ENCODE measurements at places on chromosomes 1 and 21.
A peak's percentile ranks its signal among the peaks of the same experiment; 100 is the strongest.

- peak; percentile 4 for DNase-seq
These were observed 19.6 kb upstream of the FAM89A start for GRCh38 chr1:231059566-231060193.

GRCh38 chr21:38490411-38491020, 7.8 kb downstream of the ERG start:
- no peak for DNase-seq

DNA sequence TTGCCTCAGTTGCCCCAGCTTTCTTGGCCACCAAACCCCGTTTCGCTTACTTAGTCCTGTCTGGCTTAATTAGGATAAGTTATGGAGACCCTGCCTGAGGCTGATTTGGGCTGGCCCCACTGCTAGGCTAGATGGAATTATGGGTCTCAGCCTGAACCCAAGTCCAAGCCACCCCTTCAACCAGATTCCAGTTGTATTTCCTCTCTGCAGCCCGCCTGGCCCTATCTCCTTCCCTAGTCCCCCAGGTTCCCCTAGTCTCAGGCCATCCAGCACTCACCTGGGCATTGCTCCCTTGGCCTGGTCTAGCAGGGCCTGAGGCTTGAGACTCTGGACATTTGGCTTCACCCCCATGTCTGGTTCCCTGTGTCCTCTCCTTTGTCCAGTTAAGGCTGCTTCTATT, 111.7 kb upstream of the IPO9 start:
- no peak for DNase-seq

DNA sequence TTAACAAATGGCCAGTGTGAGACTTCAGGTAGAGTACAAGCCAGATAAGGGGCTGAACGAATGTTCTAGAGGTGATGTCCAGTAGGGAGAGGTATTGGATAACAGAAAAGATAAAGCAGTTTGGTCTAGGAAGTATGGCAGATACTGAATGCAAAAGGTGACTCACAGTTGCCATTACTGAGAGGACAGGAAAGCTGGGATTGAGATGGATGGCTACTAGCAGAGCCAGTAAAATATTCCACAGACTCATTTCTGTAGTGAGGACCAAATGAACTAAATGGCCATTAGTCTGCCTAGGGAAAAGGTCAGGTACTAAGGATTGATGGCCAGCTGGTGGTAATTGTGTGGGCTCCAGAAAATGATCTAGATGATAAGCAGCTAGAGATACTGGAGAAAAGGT, 11.5 kb downstream of the MACO1 start:
- DNase-seq, result no peak

DNA sequence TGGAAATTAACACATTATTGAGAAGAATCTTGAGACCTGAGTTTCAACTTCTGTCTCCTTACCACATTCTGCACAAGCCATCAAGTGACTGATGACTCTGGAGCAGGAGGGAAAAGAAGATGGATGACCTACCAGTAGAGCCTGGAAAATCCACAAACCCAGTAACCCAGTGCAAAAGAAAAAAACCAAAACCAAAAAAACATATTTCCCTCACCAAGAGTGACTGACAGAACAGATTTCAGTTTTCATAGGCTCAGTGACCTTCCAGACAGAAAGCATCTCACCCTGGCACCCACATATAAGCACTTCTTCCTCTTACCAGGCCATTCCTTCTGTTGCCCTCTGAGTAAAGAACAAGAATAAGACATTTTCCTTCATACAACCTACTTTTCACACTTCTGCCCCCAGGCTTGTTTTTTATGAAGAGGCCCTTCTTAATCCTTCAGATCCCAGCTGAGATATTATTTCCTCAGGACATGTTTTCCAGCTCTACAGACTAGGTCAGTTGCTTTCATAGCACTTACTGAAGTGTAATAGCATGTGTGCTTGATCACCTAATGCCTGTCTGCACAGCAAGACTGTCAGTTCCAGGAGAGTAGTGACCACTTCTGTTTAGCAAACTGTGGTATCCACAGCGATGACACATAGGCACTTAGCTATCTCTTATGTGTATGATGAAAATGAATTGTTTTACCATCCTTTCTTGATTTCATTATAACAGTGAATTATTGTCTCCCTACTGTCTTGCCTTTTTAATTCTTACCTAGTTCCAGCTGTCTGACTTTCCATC, 4.0 kb downstream of the TSACC start:
- DNase-seq, result no peak

DNA sequence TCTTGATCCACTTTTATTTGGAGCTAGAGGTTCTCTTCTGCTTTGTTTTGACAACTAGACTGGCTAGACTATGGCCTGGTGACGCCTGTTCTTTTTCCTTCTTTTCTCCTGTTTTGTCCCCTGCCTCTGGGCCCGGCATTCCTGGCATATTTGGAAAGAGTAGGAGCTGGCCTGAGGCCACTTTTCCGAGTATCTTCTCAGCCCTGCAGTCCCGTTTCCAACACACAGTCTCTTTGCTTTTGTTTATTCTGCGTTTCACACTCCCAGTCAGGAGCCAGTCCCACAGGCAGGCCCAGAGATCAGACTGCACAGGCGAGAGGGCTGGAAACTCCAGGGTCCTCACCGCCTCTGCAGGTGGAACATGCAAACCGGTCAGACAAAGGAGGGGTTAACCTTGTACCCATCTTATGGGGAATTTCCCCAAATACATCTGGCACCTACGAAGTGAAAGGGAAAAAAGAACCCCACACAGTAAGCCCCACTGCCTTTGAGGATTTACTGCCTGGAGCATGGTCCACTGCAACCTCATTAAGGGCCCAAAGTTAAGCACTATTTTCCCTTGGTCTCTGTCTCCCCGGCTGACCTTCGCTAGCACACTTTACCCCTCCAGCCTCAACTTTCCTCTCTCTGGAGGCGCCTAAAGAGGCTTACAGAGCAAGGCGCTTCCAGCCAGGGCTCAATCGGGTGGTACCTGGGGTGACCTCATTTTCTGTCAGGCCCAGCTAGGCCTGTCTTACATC, 141.1 kb downstream of the TOMM20 start:
- DNase-seq, result peak; percentile 83

- DNase-seq, result no peak
These were observed 5.9 kb upstream of the DPT start for GRCh38 chr1:168734946-168735345.

DNA sequence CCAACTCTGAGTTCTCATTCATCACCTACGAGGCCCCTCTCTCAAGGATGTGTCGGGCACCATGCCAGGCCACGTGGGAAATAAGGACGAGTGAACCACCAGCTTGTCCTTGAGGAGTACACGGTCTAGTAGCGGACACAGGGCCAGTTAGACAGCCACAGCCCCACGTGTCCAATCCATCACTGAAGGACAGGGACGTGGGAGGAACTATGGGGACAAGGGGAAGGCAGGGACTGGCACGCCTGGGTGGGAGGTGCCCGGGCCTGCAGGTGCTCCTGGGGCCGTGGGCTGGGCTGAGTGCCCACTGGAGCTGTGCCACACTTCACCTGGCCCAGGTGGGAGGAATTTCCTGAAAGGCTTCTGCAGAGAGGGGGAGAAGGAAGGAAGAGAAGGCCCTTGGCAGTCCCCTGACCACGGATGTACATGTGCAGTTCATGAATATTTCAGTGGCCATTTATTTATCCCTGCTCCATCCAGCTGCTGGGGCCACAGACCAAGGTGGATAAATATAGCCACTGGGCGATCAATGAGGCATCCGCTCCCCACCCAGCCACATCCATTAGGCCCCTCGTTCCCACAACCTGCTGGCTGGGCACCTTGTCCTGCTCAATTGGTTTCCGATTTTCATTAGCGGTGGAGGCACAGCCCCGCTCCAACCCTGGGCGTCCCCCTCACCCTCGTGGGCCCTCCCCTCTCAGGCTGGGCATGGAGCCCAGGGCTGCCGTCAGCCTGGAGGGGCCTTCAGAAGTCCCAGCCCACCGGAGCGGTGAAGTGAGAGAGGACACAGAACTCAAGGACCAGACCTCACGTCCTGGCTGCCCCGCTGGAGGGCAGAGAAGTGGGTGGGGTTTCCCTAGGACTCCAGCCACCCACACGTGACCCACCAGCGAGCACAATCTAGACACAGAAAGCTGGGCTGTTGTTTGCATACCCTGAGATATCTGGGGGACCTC, 59.5 kb downstream of the CASZ1 start:
- DNase-seq, result no peak

- DNase-seq, result peak; percentile 54
These were observed 196.3 kb upstream of the LMO4 start for GRCh38 chr1:87132284-87132870.

GRCh38 chr1:36635284-36635683, 152.6 kb upstream of the CSF3R start:
- no peak for DNase-seq

DNA sequence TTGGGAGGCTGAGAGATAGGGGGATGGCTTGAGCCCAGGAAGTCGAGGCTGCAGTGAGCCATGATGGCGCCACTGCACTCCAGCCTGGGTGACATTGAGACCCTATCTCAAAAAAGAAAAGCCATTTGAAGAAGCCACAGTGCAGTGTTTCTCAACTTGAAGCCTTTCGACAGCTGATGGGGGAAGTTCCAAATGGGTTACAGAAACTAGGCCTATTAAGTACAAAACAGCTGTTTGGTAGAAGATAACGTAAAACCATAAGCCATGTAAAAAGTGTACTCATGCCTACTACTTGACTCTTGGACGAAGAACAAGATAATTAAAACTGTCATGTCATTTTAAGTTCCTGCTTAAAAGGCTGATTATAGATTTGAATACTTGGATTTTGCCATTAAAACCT, 16.6 kb downstream of the COPA start:
- DNase-seq, result no peak

GRCh38 chr1:178486100-178487069, 10.4 kb downstream of the CLEC20A start:
- peak; percentile 24 for DNase-seq

- no peak for DNase-seq
These were observed 8.3 kb downstream of the TGFBR3 start for GRCh38 chr1:91877574-91878208.

DNA sequence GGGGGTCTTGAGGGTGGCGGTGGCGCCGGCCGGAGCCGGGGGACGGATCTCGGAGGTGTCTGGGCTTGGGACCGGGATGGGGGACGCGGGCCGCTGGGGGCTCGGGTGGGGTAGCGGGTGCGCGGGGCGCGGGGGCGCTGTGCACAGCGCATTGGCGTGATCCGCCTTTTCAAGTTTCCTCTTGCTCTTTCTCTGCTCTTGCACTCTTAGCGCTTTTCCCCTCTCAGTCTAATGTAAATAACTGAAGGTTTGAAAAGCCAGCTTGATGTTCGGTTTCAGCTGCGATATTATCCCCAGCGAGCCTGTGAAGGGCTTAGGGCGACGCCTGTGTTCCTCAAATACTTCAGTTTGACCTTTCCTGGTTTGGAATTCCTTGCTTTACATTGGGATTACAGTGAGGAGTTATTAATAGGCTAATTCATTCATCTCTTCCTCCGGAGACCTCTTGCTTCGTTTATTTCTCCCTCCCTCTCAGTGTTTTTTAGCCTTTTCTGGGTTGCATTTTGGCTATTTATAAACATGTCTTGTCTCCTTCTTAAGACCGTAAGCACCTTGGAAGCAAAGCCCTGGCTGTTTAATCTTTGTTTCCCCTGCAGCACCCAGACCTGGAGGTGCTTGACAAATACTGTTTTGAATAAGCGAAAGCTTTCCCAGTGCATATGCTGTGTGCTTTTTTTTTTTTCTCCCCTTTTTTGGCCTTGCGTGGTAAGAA, 693 bp downstream of the RAB4A start:
- DNase-seq, result peak; percentile 78

- no peak for DNase-seq
These were observed 18.2 kb upstream of the LHX4 start for GRCh38 chr1:180211860-180212229.

DNA sequence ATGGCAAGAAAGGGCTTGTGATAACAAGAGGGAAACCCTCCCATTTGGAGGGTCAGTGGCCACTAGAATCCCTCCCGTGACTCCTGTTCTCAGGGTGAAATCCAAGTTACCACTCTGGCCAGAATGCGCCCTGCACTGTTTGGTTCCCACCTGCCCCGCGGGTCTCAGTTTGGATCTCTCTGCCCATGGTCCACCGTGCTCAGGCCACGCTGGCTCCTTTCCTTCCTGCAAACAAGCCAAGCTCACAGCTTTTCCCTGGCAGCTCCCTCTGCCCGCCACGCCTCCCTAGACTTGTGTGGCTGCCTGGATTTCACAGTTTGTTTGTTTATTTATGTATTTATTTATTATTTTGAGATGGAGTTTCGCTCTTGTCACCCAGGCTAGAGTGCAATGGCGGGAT, 179.5 kb upstream of the VAMP3 start:
- no peak for DNase-seq

DNA sequence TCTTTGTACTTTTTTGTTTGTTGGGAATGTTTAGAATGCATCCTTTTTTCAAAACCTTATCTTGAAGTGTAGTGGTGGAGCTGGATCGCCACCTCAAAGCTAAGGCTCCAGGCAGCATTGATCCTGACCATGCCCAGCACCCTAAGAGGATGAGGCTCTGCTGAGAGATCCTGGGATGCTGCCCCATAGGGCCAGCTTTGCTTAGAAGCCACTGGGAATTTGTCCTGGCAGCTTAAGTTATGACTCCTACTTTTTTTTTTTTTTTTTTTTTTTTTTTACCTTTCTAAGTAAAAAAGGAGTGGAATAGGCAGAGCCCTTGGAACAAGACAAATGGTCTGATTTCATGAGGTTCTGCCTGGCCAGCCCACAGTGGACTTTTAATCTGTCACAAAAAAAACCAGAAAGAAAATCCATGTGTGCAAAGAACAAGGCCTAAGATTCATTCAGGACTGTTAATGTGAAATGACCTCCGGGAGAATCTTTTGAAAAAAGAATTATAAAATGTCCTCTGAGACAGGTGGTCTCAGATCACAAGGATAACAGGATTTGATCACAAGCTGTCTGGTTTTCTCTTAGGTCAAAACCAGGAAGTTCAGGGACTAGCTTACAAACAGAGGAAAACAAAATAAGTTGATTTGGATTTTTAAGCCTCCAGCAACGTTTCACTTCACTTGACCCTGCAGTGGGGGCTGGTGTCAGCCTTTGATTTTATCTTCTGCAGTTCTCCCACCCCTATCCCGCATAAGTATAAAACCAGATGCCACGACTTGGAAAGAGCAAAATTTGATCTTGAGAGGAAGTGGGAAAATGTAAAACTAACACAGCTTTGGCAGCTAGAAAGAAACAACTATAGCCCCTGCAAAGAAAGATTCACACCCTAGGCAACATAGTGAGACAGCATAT, 25.9 kb upstream of the RAP1A start:
- no peak for DNase-seq

- DNase-seq, result no peak
These were observed 24.4 kb upstream of the RGS2 start for GRCh38 chr1:192784397-192784796.

DNA sequence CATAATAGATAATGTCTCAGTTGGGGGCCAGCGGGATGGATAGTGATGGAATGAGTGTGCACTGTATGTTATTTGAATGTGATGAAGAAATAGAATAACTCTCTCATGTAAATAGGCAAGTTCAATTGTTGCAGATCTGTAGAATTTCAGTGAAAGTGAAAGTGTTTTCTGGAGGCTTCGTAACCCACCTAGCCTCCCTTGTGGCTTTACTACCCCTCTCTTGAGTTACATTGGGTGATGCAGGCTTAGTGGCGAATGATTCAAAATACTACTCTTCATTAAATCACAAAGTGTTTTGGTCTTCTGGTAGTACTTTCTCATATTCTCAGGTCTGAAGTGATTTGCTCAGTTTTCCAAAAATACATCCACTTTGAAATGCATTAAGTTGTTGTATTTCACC, 411.9 kb downstream of the ZP4 start:
- no peak for DNase-seq
